ENCODE measurements at places on chromosomes 3 and 15.

DNA sequence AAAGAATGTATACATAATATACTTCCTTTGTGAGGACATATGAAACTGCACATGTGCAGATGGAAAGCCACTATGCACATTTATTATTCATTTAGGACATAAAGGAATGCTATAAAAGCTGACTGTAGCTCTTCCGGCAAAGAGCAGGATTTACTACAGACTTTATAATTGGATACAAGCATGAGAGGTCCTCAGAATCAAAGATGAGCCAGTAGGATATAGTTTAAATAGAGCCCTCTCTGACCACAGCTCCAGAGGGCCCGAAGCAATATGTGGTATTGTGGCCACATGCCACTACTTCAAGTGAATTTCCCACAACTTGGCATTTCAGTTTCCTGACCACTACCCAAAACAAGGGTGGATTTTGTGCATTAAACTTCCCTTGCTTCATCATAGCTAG lies 140.9 kb downstream of the ATP8B4 start:
- DNase-seq = no peak

DNA sequence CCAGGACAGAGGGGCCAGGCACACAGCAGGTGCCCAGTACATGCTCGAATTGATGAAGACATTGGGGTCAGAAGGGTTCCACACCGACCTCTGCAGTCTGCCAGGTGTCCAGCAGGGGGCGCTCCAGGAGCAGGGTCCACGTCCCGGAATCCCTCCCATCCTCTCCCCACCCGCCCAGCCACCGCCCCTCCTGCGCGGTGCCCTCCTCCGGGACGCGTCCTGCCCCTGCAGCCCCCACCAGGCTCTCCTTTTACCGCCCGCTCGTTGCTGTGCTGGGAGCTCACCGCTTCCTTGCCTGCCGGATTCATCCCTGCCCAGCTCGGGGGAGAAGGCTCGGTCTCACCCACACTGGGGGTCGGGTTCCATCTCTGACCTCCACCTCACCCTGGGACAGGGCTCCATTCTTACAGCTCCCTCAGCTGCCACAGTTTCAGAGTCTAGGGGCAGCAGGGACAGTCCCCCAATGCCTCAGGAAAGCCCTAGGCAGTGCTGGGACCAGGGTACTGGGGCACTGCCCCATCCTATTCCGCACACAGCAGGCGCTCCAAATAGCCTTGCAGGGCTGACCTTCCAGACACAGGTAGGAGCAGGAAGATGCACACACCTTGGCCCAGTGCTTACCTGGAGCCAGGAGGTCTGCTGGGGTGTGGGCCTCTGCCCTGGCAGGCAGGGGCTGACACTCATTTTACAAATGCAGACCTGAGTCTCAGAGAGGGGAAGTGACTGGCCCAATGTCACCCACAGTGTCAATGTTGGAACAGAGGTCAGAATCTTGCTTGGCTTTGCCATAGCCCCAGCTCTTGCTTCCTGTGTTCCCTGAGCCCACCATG lies 31.0 kb downstream of the GRIP2 start:
- DNase-seq = no peak

DNA sequence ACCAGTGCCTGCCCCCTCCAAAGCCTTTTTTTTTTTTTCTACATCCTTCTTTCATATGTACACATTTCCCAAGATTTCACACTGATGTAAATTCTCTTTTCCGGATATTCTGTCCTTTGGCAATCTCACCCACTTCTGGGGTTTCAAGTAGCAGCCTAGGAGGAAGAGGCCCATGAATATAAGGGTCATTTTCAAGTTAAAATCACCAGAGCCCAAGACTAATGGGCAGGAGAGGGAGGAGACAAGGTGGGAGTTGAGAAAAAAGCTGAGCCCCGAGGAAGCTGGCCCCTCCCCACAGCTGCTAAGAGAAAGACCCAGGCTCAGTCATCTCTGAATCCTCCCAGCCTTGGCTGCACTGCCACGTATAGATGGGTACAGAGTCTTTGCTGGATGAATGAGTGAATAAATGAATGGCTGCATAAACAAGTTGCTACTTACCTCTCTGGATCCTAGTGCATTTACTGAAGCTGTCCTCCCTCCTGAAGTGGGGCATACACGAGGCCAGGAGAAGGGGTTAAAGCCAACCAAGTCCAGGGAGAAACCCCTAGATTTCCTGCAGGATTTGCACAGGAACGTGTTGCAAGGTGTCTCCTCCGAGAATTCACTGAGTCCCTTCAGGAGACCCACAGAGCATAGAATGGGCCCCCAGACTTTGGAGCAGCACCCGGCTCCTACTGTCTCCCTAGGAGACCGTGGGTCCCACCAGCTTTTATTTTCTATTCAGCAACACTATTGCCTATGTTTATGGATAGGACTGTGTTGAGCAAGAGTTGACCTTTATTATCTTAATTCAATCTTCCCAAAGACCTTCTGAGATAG lies 100.8 kb upstream of the LIPC start:
- DNase-seq = no peak

- no peak for DNase-seq
These were observed 335.8 kb upstream of the THRB start for GRCh38 chr3:24830230-24831152.

DNA sequence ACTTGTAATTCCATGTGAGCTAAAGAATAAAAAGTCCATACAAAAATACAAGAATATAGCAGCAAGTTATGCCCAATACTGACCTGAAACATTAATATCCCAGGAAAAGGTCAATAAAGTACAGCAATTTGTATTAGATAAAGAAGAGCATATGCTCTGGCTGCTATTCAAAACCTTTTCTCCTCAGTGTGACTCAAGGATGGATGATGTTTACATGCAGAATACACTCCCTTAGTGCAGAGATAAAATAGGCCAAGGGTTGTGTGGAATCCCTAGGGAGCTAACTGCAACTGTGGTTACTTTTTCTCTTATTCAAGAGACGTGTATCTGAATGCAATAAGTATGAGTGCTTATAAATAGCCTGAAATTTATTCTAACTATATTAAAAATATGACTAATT lies 78.7 kb downstream of the SLC9A9 start:
- no peak for DNase-seq

DNA sequence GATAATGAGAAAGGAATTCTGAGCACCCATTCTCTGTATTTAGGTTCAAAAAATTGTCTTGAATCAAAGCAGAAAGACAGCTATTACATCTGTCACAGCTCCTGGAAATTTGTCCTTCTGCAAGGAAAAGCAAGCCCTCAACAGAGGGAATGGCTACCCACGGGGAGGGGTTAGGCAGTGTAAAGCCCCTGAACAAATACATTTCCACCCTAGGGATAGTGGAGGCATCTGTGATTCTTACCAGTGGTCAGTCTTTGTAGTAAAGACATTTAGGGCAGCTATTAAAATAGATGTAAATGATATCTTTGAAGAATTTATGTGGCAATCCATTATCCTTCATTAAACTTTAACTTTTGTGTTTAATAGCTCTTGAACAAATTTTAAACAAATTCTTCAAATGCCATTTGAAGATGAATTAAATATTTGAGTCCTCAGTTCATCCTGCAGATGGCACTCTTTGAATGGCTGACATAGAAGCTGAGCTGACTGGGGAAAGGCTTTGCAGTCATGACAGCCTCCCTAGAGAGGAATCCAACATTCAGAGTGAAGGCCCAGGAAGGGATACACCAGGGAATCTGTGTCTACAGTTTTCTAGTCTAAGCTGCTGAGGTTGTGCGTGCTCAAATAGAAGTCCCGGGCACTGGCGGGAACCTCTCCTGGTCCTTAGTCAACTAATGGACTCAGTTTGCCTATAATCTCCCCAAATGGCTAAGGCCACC lies 359.7 kb upstream of the ROPN1 start:
- peak; percentile 17 for DNase-seq
